Neural progenitor cell (in vitro differentiated cells): ENCODE measurements at places on chromosomes 12 and 14.

- peak; percentile 47 for DNase-seq
Measured at GRCh38 chr14:56844406-56845002, 34.2 kb upstream of the OTX2 start.

DNA sequence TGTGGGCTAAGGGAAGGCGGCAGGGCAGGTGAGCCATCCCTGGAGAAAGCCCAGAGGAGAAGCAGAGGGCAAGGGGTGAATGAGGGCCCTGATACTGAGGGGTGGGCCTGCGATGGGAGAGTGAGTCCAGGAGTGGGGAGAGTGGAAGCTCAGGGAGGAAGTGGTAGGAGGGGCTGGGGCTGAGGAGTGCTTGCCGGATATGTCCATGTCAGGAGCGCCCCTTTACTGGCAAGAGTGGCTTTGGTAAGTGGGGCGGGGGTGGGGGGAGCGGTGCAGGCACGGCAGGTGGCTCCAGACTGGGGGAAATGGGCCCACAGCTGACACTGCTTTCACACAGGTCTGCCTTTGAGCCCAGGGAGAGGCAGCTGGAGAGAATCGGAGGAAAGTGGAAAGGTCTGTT is 86.4 kb upstream of the GPR68 start:
- DNase-seq: no peak

GRCh38 chr12:56630180-56630632 is at the start of gene BAZ2A:
Gene BAZ2A, minus strand, starts transcription at chr12:56630326. Its CDS starts 12,796 bp downstream, at chr12:56617530.
- peak; percentile 95 for DNase-seq

DNA sequence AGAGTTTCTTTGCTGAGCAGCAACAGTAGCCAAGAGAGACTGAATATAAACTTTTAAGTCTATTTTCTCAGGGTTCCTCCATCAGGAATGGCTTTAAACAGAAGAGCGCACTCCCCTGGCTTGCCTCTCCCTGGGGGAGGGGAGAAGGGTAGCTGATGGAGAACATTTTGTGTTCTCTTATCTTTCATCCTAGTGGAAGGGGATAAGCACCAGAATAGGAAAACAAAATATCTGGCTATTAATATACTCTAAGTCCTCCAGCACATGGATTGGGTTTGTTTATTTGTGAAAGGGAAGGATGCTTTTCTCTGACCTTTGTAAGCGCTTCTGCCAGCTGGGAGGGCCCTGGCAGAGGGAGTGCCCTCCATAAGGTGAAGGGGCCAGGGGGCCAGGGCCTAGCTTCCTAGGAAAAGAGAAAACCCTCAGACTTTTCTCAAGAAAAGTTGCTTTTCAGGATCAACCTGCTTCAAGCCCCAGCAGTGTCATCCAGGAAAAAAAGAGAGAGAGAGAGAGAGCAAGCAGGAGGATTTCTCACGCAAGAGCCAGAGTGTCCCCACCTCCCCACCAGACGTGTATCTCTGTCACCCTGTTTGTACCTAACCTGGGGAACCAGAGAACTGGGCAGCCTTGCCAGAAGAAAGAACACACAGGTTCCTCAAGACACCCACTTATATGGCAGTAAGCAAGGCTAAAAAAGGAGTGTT is 34.3 kb upstream of the ATP2A2 start:
- DNase-seq: no peak

DNA sequence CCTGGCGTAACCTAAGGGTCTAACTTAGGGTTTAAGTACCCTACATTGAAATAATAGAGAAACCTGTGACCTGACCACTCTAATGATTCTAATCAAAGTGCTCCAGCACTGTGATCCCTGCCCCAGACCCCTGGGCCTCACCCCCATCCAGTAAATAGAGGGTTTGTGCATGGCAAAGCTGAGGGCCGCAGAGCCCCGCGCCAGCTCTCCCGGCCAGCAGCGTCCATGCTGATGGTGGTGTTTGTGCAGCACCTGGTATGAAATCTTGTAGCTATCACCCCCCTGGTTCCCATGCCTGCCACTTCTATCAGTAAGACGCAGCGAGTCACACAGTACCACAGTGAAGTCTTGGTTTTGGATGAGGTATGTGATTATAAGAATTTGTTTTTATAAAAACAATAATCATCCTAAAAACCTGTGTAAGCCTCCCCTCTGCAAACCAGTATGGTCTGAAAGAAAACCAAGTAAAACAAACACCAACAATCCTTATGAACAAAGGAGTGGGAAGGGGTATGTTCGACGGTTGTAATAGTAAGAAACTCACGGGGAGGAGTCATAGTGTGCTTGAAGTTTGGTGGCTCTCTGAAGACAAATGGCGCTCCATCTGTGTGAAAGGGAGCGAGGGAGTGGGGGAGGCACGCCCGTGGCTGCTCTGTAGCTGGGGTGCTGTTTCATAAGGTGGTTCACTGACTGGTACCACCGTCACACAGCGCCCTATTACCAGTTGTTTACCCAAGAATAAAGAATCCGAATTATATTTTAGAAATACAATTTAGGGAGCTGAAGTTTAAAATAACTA is 156.2 kb downstream of the CACNA1C start:
- DNase-seq: no peak

- DNase-seq: no peak
Measured at GRCh38 chr12:18345021-18345735, 83.9 kb downstream of the PIK3C2G start.

DNA sequence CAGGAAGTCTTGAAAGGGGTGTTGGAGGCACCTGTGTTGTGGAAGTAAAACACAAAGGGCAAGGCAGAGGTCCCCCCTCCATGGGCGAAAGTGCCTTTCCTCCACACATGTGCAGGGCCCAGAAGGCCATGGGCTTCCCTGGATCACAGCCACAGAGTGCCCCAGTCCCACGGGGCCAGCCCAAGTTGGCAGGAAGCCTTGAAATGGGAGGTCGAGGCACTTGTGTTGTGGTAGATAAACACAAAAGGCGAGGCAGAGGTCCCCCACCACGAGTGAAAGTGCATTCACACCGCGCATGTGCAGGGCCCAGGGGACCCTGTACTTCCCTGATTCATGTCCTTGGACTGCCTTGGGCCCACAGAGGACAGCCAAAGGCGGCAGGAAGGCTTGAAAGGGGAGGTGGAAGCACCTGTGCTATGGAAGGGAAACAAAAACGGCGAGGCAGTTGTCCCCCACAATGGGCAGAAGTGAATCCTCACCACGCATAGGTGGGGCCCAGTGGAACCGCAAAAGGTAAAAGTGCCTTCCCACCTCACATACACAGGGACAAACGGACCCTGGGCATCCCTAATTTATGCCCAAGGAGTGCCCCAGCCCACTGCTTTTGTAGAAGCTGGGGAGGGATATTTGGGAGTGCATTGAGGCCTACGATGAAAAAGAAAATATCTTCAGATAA is 585.4 kb downstream of the ALG10 start:
- DNase-seq: no peak

DNA sequence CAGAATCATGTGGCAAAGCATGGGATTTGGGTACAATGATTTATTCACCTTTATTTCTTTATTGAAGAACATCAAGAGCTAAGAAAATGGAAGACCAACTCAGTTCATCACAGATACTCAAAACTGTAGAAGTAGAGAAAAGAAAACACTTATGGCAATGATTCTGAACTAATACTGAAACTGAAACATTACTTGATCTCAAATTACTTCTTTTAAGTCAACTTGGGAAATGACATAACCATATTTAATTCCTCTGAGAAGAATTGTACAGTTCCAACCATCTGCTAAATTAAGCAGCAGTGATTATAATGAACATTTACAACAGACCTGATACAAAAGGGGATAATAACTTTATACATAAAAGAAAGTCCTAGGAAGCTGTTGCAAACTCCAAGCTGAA is 466.5 kb downstream of the TMTC2 start:
- no peak for DNase-seq

GRCh38 chr12:62684570-62685295 is 218.1 kb downstream of the MON2 start:
- no peak for DNase-seq

GRCh38 chr14:45906257-45906656 is 653.3 kb upstream of the MIS18BP1 start:
- DNase-seq: no peak

DNA sequence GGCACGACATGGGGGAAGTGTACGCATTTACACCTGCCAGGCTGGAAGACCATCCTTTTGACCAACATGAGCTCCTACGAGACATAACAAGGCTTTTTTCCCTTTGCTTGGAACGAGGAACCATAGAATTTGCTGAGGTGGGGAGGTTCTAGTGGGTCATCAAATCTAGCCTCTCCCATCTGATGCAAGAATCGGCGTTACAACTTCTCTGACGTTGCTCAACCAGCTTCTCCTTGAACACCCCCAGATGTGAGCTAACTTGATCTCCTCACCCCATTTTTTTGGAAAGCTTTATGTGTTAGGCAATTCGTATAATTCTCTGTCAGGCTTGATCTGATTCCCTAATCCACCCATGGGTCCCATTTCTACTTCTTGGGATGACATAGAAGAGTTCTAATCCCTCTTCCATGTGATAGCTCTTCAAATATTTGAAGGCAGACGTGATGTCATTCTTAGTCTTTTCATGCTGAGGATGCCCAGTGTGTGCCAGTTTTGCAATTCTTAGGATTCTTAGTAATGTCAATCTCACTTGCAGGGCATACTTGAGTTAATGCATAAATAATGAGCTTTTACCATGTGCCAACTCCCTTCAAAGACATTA is 163.6 kb upstream of the PARP11 start:
- DNase-seq: no peak

- DNase-seq: no peak
Measured at GRCh38 chr12:33488036-33488435, 48.4 kb upstream of the SYT10 start.

GRCh38 chr14:87133073-87133801 is 859.7 kb downstream of the GALC start:
- DNase-seq: no peak

DNA sequence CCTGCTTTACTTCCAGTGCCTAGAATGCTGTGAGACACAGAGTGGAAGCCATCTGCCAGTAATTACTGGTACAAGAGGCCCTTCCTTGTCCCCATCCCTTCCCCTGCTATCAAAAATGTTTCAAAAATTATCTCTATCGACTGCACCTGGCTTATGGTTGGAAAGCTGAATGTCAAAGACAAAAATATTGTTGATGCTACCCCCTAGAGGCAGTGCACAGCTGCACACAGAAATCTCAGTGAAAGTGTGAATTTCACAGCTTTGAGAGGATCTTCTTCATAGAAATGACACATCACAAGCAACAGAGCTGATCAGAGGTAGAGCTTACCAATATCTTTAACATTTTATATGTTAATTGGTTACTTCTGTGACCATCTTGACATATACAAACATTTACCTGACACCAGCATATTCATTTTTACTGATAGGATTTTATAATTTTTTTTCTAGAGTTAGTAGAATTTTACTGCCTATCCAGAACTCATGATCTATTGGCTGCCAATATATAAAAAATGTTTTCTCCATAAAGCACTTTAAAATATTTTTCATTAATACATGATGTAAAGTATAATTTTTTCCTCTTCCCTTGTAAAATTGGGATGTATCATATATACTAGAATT is 138.0 kb downstream of the AACS start:
- DNase-seq: no peak

GRCh38 chr12:103742349-103742932 is 98.6 kb downstream of the NT5DC3 start:
- DNase-seq: no peak
